ENCODE measurements at places on chromosomes 2 and 18.

GRCh38 chr2:149184991-149185390 lies 145.4 kb upstream of the LYPD6 start:
- DNase-seq, result no peak

DNA sequence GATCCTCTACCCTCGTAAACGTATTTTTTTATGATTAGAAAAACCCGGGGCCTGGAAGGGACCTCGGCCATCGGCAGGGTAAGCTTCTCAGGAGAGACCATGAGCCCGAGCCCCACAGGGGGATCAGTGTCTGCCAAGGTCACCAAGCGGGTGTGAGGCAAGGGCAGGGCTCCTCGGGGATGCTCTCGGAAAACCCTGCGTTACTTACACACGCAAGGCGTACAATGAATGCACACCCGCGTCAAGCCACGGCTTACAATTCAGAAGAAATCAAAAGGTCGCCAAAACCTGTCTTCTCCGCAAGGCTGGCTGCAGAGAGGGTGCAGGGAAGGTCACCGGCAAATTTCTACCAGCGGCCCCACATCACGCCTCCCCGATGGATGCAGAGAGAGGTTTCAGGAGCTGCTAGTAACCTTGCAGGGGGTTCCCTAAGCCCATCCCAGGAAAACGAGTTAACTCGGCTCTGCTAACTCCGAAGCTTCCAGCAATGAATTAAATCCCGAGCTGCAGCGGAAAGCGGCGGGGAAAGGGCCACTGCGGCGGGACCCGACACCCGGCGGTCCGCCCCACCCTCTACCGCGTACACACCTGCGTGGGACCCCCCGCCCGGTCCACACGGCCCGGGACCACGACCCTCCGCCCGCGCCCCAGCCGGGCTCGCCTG lies 638 bp downstream of the ST3GAL5 start:
- peak; percentile 34 for DNase-seq

- no peak for DNase-seq
Measured at GRCh38 chr18:25976554-25976953, 113.9 kb downstream of the SS18 start.

- DNase-seq, result no peak
Measured at GRCh38 chr18:40877096-40877495, 1077.9 kb upstream of the PIK3C3 start.
